ENCODE measurements at places on chromosomes 5 and 9.
A peak's percentile ranks its signal among the peaks of the same experiment; 100 is the strongest.

- DNase-seq = no peak
Measured at GRCh38 chr5:78809444-78809843, 160.9 kb upstream of the LHFPL2 start.

DNA sequence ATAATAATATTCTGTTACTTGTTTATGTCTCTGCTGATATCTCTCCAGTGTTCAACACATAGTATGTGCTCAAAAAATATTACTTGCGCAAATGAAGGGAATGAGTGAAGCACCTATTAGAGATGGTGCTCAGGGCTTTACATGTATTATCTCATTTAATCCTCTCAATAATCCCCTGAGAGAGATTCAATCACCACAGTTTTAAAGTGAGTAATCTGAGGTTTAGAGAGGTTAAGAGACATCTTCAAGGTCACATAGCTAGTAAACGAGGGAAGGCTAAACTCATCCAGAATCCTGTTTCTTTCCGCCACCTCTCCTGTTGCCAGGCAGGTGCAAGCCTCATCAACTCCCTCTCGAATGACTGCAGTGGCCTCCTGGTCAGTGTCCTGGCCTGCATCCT is 82.0 kb downstream of the UGCG start:
- DNase-seq = no peak

DNA sequence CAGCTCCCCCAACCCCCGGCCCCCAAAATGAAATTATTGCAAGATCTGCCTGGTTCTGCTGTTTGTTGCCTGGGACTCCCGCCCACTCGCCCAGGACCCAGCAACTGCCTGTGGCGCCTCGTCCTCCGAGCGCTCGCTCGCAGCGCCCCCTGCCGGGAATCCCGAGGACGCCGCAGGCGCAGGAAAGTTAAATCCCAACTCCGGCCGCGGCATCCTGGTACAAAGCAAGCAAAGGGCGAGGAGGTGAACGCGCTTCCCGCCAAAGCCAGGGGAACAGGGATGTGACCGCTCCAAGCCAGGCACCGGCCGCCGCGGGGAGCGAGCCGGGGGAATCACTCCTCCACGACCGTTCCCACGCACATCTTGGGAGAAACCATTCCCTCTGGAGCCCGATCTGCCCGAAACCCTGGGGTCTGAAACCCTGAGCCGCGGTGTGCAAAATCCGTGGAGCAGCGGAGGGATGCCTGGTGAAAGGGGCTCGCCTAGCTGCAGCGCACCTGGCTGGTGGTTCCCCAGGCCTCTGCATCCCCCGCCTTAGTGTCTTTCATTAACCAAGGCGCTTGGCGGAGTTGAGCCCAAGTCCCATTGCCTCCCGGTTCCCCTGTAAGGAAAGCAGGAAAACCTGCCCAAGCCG is 1.3 kb downstream of the SEMA5A start:
- DNase-seq = peak; percentile 23

GRCh38 chr9:5553211-5553610 is 42.9 kb downstream of the PDCD1LG2 start:
- no peak for DNase-seq

- DNase-seq = no peak
Measured at GRCh38 chr5:74243634-74244033, 396.9 kb downstream of the ENC1 start.

DNA sequence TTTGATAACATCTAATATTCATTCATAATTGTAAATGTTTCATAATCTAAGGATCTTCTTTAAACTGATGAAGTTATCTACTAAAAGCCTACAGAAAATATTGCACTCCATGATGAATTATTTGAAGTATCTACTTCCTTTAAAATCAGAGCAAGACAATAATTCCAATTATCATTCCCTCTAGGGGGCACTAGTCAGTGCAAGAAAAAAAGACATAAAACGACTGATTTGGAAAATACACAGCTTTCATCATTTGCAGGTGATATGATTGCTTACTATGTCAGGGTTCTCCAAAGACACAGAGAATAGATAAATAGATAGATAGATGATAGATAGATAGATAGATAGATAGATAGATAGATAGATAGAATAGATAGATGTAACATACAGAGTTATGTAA is 13.5 kb upstream of the GRM6 start:
- no peak for DNase-seq

GRCh38 chr5:67971971-67972821 is 243.4 kb upstream of the PIK3R1 start:
- no peak for DNase-seq

GRCh38 chr9:120742951-120743416 is 28.7 kb upstream of the MEGF9 start:
- DNase-seq = no peak

- DNase-seq = no peak
Measured at GRCh38 chr5:38923661-38924451, 78.0 kb downstream of the OSMR start.

DNA sequence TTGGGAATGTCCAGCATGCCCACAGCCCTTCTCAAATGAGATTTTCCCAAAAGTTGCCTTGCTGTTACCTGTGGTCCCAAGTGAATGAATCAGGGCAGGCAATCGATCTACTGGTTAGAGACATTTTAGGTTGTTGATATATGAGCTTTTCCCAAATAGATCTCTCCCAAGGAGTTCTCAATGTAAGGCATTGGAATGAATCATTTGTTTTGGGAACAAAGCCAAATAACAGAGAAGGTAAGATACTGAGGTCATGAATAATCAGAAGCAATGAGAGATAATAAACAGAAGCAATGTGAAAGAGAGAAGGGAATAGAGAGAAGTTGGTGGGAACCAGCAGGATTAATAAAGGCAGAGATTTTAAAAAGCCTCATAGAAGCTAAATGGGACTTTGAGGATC is 93.6 kb upstream of the FER start:
- DNase-seq = no peak

DNA sequence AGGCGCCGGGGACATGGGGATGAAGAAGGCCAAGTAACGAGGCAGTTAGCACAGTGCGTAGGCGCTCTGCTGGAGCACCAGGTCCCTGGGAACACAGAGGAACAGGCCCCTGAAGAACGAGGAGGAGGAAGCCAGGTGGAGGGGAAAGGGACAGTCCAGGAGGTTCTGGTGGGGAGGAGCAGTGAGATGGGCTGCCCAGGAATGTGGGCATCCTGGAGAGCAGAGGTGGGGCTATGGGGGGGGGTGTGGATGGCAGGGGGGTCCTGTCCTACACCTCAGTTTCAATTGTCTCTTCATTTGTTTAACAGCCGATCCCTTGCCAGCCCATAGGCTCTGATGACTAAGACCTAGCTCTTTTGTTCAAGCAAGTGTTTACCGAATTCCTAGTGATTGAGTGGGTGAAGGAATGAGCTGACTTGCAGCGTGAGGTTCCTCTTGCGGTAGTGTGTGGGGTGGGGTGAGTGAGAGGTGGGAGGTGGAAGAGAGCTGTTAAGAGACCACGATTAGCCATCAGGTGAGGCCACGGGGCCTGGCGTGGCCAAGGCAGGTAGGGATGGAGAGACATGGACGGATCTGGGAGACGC is 8.4 kb upstream of the PHYHD1 start:
- no peak for DNase-seq

DNA sequence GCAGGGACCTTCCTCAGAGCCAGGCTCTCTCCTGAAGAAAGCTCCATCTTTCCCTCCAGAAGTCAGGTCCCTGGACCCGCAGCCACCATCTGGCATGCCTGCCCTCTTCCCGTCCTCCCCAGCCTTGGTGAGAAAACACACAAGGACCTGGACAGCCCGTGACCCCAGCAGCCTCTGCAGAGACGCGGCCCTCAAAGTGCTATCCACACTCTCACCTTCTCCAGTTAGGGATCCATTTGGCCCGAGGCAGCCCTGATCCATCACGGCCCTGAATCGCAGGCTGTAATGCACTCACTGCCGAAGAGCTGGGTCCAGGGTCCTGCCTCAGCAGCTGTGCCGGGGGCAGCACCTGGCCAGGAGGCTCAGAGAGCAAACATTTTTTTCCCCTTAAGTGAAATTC is 185.1 kb downstream of the OLFM1 start:
- no peak for DNase-seq

GRCh38 chr9:91711755-91712601 is 238.1 kb downstream of the ROR2 start:
- DNase-seq = peak; percentile 19

DNA sequence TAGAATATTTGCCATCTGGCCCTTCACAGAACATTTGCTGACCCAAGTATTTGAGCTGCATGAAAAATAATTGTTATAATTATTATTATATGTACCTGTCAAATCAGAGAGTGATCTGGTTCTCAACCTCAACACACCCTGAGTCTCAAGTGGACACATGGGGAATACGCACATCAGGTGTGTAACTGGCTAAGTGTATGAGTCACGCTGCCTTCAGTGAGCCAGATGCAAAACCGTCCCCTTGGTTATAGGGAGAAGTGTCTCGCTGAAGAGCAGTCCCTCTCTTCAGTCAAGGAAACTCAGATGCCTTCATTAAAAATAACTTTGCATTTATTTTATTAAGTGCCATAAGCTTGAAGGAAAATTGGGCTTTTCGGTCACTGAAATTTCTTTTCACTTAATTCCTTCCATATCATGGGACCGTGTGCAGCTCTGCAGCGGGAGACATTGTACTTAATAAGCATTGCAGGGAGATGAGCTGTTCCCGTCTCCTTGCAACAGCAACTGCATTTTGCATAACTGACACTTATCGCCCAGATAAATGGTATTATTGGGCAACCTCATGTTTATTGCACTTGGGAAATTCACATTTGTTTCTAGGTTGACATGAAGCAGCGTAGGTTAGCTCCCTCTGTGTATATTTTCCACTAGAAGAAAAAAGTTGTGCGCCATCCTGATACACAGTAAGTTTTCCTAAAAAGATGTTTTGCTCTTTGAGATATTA is 512.3 kb upstream of the DAP start:
- DNase-seq = no peak

DNA sequence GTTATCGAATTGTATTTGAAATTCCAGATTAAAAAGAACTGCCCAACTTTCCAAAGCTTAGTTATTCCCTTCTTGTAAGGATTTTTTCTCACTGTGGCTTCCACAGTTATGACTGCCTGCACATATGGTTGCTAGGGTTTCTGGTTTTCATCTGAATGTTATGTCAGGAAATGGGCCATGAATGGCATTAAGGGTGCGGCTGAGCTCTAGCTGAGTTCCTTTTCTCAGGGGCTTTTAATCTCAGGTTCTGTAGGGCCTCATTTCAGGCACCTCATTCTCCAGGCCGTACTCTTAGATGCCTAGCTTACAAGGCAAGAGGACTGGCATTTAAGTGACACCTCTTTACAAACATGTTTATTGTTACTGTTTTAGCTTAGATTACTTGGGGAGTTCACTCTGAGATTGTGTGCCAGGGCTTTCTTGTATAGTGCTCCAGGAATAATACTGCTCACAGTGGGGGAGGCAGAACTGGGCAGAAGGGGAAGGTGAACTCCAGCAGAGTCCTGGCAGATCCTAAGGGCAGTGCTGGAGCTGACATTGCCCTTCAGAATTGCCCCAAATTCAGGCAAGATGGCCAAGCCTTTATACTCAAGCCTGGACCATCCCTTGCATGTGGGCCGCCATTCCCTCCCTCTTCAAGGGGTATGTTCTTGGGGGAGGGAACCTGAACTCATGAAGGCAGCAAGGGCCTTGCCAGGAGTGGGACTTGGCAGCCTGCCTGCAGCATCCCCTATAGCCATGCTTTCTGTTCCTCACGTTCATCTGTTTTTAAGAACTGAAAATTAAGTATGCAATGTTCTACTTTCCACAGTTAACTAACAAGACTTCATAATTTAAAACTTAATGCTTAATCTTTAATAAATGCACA is 111.5 kb downstream of the KDM4C start:
- DNase-seq = no peak

DNA sequence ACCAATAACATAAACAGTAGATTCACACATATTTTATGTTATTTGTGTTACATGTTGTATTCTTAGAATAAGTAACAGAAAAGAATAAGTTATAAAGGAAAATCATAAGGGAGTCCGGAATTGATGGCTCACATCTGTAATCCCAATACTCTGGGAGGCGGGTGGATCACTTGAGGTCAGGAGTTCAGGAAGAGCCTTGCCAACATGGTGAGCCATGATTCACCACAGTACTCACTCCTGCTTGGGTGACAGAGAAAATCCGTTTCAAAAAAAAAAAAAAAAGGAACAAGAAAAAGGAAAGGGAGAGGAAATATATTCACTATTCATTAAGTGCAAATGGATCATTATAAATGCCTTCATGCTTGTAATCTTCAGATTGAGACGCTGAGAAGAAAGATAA is 533.3 kb upstream of the CDH9 start:
- no peak for DNase-seq

DNA sequence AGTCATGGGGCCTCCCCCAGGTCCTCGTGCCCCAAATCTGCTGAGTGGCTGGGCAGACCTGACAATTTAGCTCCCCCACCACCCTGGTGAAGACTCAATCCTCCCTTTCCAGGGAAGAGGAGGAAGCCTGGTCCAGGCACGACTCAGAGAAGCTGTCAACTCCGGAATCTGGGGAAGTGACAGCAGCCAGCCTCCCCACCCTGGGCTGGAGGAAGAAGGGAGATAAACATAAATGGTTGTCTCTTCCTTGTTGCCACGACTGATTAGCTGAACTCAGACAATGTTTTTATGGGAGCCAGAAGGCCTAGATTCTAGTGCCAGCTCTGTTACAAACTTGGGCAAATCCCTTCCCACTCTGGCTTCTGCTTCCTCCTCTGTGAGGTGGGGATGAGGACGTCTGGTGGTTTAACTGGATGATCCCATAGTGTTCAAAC is 15.4 kb downstream of the CCDC69 start:
- DNase-seq = no peak

GRCh38 chr9:18429070-18429469 is 44.9 kb upstream of the ADAMTSL1 start:
- DNase-seq = no peak

- no peak for DNase-seq
Measured at GRCh38 chr5:31771500-31771899, 132.6 kb downstream of the PDZD2 start.

DNA sequence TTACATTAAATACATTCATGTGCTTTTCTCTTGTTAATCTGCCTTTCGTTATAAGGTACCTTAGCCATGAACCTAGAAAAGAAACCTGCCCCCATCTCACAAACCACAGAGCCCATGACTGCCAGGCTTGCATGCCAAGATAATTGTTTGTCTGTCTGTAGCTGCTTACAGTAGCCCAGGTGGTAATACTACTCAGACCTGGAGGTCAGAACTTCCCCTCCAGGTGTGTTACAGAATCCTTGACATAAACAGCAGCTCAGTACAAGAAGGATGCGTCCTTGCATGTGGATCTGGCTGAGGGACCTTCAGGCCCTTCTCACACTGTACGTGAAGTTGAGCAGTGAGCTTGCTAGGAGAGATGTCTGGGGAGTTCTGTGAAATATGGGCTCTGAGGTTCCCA is 291.4 kb downstream of the CSNK1G3 start:
- no peak for DNase-seq

DNA sequence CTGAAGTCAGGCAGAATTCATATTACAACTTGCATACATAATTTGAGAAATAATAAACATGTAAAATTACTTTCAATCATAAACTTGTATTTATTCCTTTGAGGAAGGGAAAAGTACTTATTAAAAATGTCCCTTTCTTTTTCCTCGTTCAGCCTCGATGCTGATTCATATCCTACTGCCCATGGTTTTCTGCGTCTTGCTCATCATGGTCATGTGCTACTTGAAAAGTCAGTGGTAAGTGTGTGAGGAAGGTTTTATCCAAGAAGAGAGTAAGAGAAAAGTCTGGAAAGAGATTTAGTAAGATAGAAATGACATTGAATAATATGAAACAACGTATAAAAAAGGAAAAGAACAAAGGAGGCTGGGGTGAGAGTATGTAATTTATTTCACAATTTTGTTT is 85.9 kb downstream of the OSMR start:
- DNase-seq = no peak
